ENCODE measurements at places on chromosomes 2 and 18.

GRCh38 chr2:141522048-141522447, 608.8 kb downstream of the LRP1B start:
- DNase-seq = no peak

DNA sequence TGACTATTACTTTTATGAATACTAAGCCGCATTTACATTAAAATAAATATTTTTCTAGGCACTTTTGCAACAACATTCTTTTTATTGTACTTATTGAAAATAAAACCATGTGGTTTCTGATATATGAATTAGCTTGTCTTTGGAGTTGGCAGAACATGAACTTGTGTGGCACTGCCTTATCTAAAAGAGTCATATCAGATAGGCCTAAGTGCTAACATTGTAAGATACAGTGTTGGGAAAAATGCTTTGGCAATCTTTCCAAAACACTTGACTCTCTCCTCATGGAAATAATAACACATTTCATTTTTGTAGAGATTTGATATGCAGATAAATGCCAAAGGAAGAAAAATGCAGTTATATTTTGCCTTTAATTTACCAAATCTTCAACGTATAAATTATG, 191.7 kb downstream of the ERBB4 start:
- no peak for DNase-seq

- no peak for DNase-seq
Observed at GRCh38 chr2:171598713-171599319, 76.5 kb downstream of the CYBRD1 start.

DNA sequence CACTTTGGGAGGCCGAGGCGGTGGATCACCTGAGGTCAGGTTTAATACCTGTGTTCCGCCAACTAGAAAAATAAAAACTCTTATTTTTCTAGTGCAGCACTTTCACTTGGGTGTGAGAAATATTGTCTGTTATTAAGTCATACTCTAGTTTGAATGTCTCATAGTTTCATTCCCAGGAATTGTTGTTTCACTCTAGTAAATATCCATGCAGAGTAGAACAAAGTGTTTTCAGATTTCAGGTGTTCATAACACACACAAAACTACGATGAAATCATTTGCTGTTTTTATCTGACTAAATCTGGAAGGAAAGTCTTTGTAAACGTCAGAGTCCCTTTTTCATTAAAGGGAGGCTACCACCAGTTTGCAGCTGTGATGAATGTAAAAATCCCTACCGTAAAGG, 4.0 kb downstream of the FAM117B start:
- DNase-seq = no peak

GRCh38 chr2:196955036-196955435, 28.5 kb upstream of the PGAP1 start:
- DNase-seq = no peak

- no peak for DNase-seq
Observed at GRCh38 chr18:36993068-36993467, 164.1 kb downstream of the KIAA1328 start.

- no peak for DNase-seq
Observed at GRCh38 chr18:48801728-48802542, 148.8 kb downstream of the SMAD7 start.

DNA sequence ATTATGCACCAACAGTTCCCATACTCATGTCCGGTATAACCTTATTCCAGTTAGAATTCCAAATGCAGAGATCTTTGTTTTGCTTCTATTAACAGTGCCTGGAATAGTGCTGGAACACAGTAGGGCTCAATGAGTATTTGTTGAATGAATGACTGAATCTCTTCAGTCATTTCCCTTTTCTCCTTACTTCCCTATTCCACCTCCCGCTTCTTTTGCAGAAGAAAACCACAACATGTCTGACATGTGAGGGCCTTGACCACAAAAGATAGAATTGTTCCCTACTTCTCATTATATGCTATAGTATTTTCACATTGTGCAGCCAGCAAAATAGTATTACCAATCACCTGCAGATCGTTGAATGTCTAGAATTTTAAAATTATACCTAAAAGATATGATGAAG, 19.5 kb upstream of the HNRNPLL start:
- DNase-seq = no peak

DNA sequence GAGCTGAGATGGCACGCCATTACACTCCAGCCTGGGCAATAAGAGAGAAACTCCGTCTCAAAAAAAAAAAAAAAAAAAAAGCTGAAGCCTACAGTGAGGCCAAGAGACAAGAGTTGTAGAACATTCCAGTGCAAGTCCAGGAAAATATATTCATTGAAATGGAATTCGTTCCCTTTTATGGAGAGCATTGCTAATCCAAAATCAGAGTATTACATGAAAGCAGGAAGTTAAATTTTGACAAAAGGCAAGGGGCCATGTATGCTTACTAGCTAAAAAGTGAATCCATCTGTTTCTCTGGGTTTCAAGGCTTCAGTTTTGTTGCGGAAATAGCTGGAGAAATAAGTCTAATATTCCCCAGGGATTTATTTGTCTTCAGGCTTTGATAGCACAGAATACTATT, 471.7 kb downstream of the THSD7B start:
- no peak for DNase-seq

GRCh38 chr2:136065907-136066306, 52.0 kb downstream of the CXCR4 start:
- no peak for DNase-seq

DNA sequence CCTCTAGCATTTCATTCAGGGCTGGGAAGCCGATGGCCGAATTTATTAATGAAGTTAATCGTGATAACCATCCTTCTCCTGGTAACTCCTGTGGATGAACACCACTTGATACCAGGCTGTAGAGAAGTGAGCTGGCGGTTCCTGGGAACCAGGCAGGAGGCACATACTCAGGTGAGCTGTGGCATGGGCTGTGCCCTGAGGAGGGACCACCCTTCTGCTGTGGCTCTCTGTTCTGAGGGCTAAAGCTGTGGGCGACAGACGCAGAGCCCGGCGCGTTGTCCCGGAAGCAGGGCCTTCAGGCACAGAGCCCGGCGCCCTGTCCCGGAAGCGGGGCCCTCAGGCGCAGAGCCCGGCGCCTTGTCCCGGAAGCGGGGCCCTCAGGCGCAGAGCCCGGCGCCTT, 462.3 kb upstream of the SALL3 start:
- DNase-seq = no peak

DNA sequence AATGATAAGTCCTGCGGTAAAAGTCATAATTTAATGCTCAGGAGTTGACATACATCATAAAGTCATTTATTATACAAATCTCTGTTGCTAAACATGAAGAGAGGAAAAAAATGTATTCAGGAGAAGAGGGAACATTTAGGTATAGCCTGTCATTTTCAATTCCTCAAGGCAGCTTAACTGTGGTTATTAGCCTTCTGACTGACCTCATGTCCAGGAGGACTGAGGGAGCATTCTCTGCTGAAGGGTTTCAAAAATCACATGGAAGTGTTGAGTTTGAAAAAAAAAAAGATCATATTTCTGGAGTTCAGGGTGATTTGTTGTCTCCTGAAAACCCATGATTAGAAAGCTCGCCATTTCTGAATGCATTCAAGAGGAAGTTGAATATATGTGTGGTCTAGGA, 1371.1 kb upstream of the LRRTM1 start:
- no peak for DNase-seq

GRCh38 chr2:145751155-145751554, 1231.2 kb upstream of the ZEB2 start:
- no peak for DNase-seq

DNA sequence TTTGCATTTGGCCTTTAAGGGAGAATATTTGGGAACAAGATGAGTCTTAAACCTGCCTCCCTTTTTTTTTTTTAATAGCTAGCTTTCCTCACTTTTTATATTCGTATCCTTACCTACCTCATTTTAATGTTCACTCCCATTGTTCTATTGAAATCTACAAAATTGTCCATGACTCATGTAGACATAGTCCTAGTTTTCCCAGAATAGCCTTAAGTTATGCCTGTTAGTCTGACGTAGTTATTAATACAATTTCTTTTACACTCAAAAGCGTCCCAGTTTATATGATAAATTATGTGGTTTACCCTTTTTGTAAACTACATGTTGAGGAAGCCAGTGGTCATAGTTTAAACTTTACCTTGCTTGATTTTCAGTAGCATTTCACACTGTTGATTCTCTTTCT, 73.4 kb downstream of the UBR3 start:
- DNase-seq = no peak

GRCh38 chr2:27655155-27655951, 8.1 kb downstream of the SUPT7L start:
- no peak for DNase-seq

DNA sequence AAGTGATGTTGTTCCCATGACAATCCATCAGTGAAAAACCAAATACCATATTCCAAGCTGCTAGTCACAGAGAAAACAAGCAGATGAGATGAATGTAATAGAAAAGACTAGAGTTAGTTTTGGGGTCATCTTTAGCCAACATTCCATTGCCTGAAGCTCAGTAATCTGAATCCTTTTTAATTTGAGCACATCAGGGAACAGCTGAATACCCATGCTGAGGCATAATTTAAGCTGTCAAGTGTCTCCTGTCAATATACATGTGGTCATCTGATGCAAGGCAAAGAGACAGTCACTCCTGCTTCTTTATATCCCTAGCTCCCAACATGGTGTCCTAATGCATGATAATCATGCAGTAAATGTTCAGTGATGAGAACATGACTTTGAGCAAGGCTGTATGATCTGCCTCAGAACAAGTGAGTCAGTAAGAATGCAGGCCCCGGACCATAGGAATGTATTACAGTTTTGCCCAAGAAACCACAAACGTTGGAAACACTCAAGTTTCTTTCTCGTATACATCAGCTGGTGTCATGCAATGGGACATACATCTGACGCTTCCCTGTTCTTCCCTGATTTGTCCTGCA, 48.0 kb downstream of the CDK15 start:
- DNase-seq = no peak

DNA sequence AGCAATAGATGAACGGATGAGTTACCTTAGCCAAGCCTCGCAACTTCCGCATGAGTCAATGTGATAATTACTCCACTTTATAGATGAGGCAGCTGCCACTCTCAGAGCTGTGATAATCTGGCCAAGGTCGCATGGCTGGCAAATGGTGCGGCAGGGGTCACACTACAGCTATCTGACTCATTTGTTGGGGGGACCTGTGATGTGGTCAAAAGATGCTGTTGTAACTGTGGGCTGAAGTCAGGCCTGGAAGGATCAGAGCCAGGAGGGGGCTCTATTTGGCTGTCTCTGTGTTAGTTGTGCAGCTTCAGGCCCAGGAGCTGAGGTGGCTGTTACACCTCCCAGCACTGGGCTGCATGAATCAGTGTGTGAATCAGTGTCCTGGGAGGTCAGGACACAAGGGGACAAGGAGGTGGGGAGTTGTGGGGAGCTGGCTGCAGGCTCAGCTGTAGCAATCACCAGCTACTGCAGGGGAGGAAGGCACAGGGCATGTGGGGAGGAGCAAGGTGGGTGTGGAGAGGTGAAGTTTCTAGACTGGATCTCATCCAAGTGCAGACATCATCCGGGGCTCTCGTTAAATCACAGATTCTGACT, 33.1 kb downstream of the NGEF start:
- no peak for DNase-seq

- no peak for DNase-seq
Observed at GRCh38 chr2:55311444-55311870, 42.4 kb upstream of the MTIF2 start.

DNA sequence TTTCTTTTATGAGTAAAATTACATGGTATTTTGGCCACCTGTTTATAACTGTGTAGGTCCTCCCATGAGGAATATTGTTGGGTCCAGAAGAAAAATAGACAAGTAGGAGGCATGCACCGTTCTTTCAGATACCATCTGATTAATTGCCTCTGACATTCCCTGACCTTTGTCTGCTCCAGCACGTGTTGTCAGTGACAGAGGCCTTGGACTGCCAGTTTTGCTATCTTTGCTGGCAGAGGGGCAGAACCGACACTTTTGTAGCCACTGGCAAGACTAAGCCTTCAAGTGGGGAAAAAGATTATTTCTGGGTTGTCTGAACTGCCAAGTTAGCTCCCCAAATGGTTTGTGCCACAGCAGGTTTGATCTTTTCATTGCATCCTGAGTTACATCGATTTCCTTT, 276.9 kb downstream of the CAMKMT start:
- DNase-seq = no peak

- DNase-seq = no peak
Observed at GRCh38 chr2:165192729-165193128, 11.1 kb downstream of the SCN3A start.

DNA sequence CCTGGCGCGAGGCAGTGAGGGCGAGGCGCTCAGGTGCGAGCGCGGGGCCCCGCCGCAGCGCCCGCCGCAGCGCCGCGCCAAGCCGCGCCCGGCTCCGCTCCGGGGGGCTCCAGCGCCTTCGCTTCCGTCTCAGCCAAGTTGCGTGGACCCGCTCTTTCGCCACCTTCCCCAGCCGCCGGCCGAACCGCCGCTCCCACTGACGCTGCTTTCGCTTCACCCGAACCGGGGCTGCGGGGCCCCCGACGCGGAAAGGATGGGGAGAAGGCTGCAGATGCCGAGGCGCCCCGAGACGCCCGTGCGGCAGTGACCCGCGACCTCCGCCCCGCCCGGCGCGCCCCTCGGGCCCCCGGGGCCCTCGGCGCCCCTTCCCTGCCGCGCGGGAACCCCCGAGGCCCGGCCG, 328 bp upstream of the INHBB start:
- DNase-seq = no peak

DNA sequence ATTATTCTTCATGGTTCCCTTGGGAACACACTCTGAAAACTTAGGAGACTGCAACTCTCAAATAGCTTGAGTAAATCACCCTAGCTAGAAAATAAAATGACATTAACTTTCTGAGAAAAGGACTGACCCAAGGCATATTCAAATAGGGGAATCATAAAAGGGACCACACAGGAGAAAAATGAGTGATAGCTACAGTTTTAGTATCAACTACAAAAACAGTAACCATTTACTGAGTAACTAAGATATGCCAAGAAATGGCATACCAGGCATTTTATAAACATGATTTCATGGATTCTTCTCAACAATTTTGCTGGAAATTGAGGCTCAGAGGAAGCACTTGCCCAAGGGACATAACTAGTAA, 84.5 kb downstream of the AFF3 start:
- DNase-seq = no peak

GRCh38 chr18:25464227-25464626, 112.3 kb upstream of the ZNF521 start:
- DNase-seq = no peak

- no peak for DNase-seq
Observed at GRCh38 chr2:66084948-66085590, 349.9 kb upstream of the MEIS1 start.

DNA sequence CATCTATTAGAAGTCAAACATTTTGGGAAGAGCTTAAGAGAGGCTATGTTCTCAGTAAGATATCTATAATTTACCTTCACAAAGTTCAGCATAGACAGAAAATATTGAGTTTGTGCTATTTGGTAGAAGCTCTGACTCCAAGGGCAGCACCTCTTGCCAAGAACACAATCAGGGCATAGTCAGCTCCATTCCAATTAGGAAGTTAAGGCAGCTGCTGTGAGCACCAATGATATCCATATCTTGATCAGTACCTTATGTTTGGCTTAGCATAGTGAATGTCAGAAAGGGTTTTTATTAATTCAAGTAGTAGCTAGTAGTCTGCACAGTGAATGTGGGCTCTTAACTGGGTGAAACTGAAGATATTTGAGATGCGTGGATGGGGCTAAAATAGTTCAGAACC, 86.4 kb upstream of the SPRED2 start:
- DNase-seq = no peak

Measured in activated T-helper 9 cell treated with anti-CD3 and anti-CD28 coated beads, Interleukin-2, amount 50 U/mL, for 16 hours (primary cell).